Stimulated activated CD4-positive, alpha-beta T cell treated with anti-CD3 and anti-CD28 coated beads, Interleukin-2, amount 100 ng/mL, for 24 hours (primary cell): ENCODE measurements at places on chromosomes 7 and 10.

DNA sequence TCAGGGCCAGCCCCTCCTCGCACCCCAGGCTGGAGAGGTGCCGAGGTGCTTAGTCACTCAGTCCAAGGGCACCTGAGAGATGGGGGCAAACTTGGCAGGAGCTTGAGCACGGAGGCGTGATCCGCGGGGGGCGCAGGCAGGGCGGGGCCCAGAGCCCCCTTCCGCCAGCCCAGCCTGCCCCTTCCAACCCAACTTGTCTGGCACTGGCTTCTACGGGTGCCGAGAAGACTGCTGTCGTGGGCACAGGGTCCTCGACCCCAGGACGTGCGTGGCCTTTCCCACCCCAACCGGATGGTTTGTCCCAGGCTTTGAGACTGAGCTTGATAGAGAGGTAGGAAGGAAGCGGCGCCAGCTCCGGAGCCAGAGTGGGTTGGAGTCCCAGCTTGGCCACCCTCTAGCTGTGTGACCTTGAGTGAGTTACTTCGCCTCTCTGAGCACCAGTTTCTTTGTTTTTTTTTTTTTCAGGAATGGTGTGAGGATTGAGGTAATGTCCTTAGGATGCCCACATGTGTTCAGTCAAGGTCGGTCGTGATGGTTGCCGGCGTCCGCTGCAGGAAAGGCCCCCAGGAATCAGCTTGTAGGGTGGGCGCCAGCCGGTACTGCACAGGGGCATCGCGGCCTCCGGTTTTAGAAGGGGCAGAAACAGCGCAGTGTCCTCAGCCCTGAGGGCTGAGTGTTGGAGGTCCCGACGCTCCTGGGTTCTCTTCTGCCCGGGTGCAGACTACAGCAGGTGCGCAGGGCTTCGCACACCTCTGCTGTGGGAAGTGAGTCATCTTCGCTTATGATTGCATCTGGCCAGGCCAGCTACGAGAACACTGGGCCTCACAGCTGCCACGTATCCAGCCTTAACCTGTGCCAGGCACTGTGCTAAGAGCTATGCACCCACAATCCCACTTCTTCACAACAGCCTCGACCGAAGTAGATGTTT, 28.6 kb upstream of the VAX1 start:
- peak; percentile 17 for DNase-seq

DNA sequence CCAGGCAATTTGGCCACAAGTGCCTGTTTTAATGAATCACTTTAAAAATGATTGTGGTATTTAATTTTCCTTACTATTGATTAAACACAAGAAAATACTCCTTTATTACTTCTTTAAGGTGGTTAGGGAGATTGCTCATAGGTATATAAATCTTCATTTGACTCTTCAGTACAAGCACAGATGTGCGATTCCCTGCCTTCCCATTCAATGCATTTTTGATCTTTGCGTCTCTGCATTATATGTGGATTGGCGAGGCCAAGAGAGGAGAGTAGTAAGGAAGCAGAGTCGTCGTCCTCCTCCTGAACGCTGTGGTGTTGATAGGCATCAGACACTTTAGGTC, 683.7 kb downstream of the LRMDA start:
- no peak for DNase-seq

GRCh38 chr10:79111846-79112614, 43.3 kb downstream of the ZMIZ1 start:
- no peak for DNase-seq

- peak; percentile 65 for DNase-seq
These were observed 38.1 kb downstream of the TMEM130 start for GRCh38 chr7:98831641-98832221.
